ENCODE measurements at places on chromosomes 5 and 9.

DNA sequence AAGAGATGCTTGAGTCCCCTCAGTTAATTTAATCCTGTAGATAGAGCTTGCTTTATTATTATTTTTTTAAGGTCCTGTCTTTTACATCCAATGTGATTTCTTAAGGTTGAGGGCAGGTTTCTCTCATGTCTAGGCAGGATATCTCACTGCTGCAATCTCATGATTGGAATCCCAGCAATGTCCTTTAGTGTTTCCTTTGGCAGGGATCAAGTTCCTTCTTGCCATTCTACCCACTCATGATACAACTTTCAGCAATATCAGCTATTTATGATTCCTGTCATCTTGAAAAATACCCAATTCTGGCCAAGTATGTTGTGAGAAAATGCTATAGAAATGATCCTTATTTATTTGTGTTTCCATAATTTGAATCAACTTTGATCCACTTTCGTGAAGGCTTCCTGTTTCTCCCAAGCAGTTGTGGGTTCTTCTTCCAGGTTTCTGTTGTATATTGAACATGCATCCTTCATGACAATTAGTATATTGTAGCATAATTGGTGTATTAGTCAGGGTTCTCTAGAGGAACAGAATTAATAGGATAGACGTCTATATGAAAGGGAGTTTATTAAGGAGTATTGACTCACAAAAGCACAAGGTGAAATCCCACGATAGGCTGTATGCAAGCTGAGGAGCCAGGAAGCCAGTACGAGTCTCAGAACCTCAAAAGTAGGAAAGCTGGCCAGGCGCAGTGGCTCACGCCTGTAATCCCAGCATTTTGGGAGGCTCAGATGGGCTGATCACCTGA, 18.4 kb upstream of the VPS13A start:
- DNase-seq = no peak

DNA sequence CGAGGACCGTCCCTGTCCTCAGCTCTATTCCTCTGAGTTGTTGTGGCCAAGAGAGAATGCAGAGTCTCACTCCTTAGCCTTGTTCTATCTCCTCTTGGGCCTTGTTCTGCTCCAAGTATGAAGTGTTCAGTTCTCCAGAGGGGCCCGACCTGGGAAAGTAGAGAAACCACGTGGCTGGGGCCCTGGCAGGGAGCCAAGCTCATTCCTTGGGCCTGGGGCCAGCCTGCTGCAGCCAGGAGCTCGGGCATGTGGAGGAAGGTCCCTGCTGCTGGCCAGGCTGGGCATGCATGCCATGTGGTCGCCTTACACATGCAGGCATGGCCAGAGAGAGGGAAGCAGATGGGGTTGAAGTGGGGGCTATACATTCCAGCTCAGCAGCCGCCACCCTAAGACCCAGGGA, 60.7 kb downstream of the COL27A1 start:
- no peak for DNase-seq

DNA sequence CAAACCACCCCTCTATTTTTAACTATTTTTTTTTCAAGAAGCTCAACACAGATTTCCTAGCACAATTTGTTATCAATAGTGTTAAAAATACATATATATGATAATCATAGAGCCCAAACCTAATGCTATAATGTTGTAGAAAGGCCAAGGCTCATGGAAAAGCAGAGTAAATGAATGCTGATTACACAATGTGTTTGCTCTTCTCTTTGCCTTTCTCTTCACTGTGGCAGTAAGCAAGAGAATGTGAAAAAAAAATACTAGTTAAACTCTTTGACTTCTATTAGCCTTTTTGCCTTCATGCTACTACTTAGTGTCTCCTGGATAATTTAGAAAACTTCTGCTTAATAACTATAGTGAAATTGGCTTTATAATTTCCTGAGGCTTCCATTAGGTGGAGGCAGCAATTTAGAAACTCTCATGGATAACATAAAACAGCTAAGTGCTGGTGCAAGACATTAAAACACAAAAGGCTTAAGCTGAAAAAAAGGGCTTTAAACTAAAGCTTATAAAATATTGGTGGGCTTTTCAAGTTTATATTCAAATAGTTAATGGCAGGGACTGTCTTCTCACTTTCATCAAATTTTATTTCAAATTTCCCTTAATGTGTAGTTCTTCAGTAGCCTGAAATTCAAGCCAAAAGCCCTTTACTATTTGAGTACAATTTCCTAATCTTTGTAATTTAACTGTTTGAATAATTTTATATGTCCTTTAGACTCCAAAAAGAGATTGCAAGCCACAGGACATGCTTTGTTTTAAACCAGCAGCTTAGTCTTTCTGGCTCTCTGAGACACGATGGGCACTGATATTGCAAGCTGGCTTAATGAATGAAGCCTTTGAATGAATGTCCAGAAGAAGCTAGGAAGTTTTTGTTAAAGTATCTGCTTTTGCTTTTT, 2031.8 kb upstream of the CDH6 start:
- no peak for DNase-seq

GRCh38 chr5:64000096-64000495, 37.9 kb upstream of the HTR1A start:
- no peak for DNase-seq

DNA sequence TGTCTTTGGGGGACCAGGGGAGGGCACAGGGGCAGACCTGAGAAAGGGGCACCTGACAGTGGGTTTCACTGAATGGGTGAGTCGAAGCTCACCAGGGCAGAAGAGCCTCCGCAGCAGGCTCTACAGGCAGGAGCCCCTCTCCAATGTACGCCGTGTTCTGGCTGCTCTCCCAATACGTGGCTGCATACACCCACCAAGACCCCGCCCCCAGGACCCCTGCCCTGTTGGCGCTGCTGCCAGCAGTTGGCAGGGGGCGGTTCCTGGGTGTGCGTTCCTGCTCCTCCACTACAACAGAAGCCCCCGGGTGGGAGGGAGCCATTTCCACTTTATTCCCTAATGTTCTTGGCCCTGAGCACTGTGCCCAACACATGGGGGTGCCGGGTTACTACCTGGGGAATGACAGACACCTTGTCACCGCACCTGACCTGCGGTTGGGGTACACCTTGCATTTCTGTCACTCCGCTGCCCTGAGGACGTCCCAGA, 30.3 kb downstream of the SARDH start:
- peak; percentile 85 for DNase-seq

- no peak for DNase-seq
Observed at GRCh38 chr5:134508521-134509195, 16.8 kb upstream of the JADE2 start.

- no peak for DNase-seq
Observed at GRCh38 chr5:1516615-1517601, 6.9 kb downstream of the LPCAT1 start.

DNA sequence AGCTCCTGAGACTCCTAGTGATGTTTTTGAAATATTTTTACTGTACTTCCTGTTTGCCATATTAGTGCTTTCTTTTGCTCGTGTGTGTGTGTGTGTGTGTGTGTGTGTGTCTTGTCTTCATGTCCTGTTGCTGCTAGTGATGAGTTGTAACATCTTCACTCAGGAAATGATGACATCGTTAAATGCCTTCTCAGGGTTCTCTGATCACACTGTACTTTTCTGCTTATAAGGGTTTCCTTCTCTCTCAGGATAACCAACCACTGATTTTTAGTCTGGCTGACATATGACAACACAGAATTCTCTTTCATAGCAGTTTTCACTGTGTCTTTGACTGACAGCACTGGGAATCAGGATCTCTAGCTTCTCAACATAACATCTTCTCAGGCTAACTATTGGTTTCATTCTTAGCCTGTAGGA, 16.1 kb downstream of the SV2C start:
- no peak for DNase-seq

DNA sequence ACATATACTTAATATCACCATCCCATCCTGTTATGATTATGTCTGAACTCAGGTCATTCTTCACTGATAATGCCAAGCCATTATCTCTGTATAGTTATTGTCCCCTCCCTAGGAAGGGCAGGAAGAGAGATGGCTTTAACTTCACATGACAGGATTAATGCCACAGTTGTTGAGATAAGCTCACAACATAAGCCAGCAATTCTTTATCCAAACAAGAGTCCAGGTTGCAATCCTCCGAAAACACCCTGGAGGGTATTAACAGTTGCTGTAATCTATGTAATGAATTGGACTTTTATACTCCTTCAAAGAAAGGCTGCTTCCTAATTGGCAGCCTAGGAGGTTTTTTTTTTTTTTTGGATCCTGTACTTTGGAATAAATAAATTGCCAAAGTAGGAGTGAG, 779.4 kb downstream of the SEMA5A start:
- no peak for DNase-seq

DNA sequence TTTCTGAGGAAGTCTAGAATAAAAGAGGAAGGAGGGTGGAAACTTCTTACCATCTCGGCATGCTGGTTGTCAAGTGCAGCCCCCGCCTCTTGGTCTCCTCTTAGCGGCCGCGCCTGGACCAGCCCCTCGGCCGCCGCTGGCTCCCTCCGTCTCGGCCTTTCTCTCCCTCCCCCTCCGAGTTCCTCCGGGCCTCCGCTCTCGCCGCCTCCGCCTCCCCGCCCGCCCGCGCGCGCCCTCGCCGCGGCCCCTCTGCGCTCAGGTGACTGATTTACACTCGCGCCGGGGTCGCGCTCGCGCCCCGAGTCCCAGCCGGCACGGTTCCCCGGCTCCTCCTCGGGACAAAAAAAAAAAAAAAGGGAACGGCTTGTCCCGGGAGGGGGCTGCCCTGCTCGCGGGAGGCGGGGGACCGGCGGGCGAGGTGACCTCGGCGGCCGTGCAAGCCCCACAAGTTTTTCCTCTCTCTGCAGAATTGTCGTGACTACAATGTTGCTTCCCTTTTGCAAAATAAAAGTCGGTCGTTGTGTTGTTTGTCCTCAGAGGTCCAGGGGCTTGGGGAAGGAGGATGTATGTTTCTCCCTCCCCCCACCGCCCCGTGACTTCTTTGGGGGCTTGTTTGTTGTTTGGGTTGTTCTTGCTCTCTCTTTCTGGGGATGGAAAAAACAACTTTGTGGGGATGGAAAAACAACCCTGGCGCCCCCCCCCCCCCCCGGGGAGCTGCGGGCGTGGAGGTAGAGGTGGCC, at the start of gene BNC2:
TSS of gene BNC2 (minus strand) at position 75 of the 740 bp plus-strand sequence. CDS start at position 53, 22 bp downstream.
- peak; percentile 11 for DNase-seq

DNA sequence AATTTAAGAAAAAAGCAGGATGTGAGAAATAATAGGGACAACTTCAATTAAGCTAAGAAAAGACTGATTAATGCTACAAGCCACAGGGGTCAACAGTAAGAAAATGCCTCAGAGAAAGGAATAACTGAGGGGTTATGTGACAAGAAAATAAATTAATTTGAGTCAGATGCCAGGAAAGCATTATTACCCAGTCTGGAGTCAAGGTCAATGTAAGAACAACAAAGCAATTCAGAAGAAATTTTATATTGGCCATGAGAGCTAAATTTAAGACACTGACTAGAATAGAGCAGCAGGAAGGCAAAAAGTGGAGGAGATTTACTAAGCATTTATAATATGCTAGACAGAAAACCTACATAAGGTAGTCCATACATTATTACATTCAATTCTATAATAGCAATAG, 73.5 kb downstream of the CDH10 start:
- no peak for DNase-seq

DNA sequence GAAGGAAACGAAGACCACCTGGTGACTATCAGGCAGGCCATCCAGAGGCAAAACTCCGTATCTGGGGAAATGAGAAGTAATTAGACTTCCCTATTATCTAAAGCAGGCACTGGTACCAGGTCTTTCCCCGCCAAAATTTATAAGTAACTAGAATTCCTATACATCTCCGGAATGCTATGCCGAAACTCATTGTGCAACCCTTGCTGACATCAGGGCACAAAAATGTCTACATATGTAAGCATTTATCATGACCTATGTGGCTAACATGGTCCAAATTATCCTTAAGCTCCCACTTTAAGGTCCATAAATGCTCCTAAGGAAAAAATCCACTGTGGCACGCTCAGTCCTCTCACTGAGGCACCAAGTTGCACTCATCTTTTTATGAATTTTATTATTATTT, 17.8 kb downstream of the ACTL7B start:
- no peak for DNase-seq

DNA sequence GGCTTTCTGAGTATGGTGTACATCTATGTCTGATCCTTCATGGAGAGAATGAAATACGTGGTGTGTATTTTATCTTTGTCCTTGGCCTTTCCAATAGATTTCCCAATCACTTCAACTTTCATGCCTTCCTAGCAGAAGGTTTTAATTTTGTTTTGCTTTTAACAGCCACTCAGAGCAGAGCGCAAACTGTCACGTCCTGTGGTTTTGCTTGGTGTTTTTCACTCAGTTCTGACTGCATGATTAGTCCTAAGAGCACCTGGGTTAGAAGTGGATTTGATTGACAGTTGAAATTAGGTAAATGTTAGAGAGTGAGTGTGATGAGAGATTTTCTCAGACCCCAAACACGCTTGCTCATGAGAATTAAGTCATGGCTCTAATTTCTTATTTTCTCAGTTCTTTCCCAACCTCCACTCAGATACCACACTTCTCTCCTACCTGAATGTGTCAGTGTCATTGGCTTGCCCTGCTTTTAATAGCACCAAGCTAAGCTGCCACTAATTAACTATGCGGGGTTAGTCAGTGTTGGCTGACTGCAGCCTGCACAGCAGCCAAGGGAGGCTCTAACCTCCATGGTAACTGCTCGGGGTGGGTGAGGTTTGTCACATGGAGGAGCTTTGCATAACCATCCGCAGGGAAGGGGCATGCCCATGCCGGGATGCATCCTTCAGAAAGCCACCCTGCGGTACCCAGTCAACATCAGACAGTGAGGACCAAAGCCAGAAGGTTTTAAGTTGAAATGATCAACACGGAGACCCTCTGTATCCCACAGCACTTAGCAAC, 173.4 kb downstream of the NR3C1 start:
- DNase-seq = peak; percentile 24

DNA sequence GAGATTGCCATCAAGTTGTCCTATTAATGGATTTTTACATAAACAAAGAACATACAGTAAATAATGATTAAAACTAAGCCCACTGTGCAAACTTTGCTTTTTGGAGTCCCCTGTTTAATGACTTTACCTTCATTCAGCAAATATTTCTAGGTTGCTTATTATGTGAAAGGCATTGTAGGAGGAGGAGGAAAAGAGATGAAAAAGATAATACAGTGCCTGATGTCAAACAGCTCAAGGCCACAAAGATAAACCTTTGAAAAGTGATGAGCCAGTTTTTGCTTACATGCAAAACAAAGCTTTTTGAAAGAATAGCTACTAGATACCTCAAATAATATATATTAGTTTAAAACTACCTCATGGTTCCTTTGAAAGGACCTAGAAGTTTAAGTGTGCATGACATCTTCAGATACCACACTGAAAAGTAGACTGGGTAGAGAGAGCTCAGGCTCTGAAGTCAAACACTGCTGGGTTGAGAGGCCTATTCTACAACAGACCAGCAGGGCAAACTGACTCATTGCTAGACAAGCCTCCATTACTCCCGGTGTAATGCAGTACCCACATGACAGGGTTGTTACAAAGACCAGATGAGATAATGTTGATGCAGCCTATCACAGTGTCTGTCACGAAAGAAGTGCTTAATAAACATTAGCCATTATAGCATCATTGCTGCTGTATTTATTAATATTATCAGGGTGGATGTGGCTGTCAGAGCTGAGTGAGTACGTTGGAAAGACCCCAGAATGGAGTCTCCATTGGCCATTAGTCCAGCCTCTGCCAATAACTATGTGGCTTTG, 11.8 kb downstream of the DEPDC1B start:
- no peak for DNase-seq

DNA sequence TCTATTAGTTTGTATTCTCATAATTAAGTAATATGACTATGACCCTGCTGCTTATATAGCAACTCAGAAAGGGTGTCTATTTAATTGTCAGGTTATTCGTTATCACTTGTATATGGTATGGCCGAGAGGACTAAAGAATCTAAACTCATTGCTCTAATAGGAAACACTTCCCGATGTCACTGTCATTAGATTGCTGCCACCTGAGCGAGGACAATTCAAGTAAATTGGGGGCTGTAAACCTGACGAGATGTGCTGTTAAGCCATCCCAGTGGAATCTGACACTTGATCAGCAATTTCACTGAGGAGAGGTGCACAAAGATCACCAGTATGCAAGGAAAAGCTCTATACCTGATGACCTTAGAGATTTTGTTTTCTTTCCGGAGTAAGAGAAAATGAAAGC, 1319.3 kb downstream of the MAT2B start:
- no peak for DNase-seq

Measured in NCI-H2171 treated with DMSO at 0.1 percent for 48 hours (cell line).